ENCODE measurements at places on chromosomes 2 and 18. TPM values are rescaled to one million over a fixed set of nuclear protein-coding genes. Genes with fewer than 3 reads are reported as not detected.

The RAB11FIP5 gene
- total RNA-seq: 48.5 TPM

The THSD7B gene
- total RNA-seq: not detected

The DTYMK gene
- 12.8 TPM for total RNA-seq

The NAT8 gene
- total RNA-seq: not detected

The MC5R gene
- total RNA-seq: not detected

The SMC6 gene
- 31.0 TPM for total RNA-seq

The BOLL gene
- total RNA-seq: not detected

The VAMP8 gene
- total RNA-seq: 1.7 TPM

The FBLN7 gene
- total RNA-seq: 3.2 TPM

The ACTR1B gene
- 44.6 TPM for total RNA-seq

The CYP1B1 gene
- total RNA-seq: 146 TPM

The SLC9A2 gene
- total RNA-seq: under 0.01 TPM

The NPHP1 gene
- 11.9 TPM for total RNA-seq

The B4GALT6 gene
- total RNA-seq: 6.3 TPM

The LYPD6B gene
- total RNA-seq: not detected

The LINC00305 gene
- total RNA-seq: not detected

The TRIM43 gene
- total RNA-seq: not detected

The ANXA4 gene
- total RNA-seq: 36.9 TPM

The PTPRN gene
- total RNA-seq: 1.8 TPM

The LRP2 gene
- total RNA-seq: 0.41 TPM

The SP9 gene
- total RNA-seq: not detected

The TRIP12 gene
- total RNA-seq: 151 TPM

The SDC1 gene
- total RNA-seq: 4.6 TPM

The KRTCAP3 gene
- not detected for total RNA-seq

The SRD5A2 gene
- total RNA-seq: not detected

The GALNT14 gene
- total RNA-seq: 0.72 TPM

The TUBA3D gene
- not detected for total RNA-seq

The IL1F10 gene
- total RNA-seq: not detected

The ESPNL gene
- total RNA-seq: 2.4 TPM

The COL4A3 gene
- total RNA-seq: 1.3 TPM

The FAP gene
- total RNA-seq: 150 TPM

The C18orf54 gene
- 12.7 TPM for total RNA-seq

The METTL8 gene
- 73.3 TPM for total RNA-seq

The XPO1 gene
- 220 TPM for total RNA-seq

The SCYGR6 gene
- total RNA-seq: not detected

The HOXD11 gene
- not detected for total RNA-seq

The COL3A1 gene
- total RNA-seq: 14,045 TPM

The SIX3 gene
- not detected for total RNA-seq

The CLEC4F gene
- total RNA-seq: not detected

Data from fibroblast of the aortic adventitia (primary cell).